Activated CD4-positive, alpha-beta T cell treated with anti-CD3 and anti-CD28 coated beads for 36 hours (primary cell): ENCODE measurements at places on chromosomes 7 and 10.

GRCh38 chr7:947391-948210 lies 6.9 kb downstream of the ADAP1 start:
- no peak for DNase-seq

DNA sequence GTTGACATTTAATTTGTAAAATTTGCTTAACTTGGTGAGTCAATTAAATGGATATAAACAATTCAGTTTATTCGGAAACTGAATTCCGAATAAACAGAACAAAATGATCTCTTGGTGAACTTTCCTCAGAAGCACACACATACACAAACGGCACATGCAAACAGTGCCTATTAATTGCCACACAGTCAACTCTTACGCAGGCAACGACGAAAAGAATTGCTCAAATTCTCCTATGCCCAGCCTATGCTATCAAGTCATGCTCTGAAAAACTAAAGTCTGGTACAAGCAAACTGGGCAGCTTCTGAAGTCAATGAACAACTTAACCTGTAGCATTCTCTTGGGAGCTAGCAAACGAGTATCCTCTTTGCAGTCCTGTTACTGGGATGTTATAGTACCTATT lies 38.8 kb upstream of the ASL start:
- DNase-seq = no peak

DNA sequence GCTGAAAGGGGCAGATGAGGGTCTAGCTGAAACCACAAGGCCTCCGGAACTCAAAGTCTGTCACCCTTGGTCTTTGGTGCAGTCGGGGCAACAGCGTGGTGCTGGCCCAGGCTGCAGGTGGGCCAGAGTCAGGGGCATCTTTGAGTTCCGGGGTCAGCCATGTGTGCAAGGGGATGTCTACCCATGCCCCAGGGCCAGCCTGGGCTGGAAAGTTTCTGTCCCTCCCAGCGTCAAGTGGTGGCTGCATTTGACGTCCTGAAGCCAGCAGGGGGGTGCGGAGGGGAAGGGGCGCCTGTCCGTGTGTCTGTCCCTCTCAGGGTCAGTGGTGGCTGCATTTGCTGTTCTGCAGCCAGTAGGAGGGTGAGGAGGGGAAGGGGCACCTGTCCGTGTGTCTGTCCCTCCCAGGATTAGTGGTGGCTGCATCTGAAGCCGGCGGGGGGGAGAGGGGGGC lies 638 bp downstream of the BRAT1 start:
- peak; percentile 33 for DNase-seq

GRCh38 chr7:140726281-140726680 lies 29.8 kb downstream of the NDUFB2 start:
- DNase-seq = no peak

- DNase-seq = no peak
Measured at GRCh38 chr10:83806717-83807116, 332.6 kb upstream of the GHITM start.

DNA sequence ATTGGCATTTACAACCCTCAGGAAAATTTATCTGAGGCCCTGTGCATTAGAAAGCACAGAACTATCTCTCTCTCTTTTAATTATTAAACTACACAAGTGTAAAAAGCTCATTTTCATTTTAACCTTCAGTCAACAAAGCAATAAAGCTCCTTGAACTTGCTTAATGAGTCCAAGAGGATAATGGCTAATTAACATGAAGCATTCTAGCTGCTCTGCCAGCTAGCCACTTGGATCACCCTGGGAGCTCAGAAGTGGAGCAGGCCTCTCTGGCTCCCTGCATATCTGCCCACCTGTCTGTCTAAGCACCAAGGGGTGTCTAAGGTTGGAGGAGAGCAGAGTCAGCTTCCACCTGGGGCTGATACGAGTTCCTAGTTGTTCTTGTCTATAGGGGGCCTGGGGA lies 56.0 kb upstream of the SLC35G1 start:
- DNase-seq = no peak

DNA sequence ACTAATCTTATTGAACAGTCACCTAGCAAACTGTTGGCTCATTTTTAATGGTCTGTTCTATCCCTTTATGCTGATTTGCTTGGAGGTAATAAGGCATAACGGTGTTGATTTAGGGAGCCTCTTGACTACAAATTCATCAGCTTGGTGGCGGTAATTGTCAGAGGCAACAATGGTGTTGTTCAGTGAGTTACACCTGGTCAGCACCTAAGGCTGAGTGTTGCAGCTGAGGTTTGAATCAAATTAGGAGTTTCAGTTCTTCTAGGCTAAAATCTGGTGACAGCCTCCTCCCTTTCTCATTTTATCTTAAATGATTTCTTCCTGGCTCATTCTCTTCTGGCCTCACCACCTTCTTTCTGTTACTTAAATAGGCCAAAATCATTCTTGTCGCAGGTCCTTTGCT lies 42.3 kb upstream of the SP8 start:
- DNase-seq = no peak

GRCh38 chr7:24963218-24963617 lies 16.8 kb downstream of the OSBPL3 start:
- DNase-seq = peak; percentile 55

- DNase-seq = no peak
Measured at GRCh38 chr10:43122826-43123225, 15.4 kb upstream of the CSGALNACT2 start.
